GM06990 (cell line): ENCODE measurements at places on chromosomes 3 and 15.

- DNase-seq: no peak
Observed at GRCh38 chr3:37912052-37912733, 50.5 kb downstream of the CTDSPL start.

- DNase-seq: no peak
Observed at GRCh38 chr3:150248888-150249681, 159.0 kb upstream of the TSC22D2 start.

GRCh38 chr3:150497956-150498355 lies 48.3 kb downstream of the SERP1 start:
- DNase-seq: no peak

GRCh38 chr3:129777806-129778205 lies 115.7 kb downstream of the TMCC1 start:
- DNase-seq: no peak

GRCh38 chr15:65618560-65619109 lies 3.1 kb upstream of the SLC24A1 start:
- DNase-seq: no peak

DNA sequence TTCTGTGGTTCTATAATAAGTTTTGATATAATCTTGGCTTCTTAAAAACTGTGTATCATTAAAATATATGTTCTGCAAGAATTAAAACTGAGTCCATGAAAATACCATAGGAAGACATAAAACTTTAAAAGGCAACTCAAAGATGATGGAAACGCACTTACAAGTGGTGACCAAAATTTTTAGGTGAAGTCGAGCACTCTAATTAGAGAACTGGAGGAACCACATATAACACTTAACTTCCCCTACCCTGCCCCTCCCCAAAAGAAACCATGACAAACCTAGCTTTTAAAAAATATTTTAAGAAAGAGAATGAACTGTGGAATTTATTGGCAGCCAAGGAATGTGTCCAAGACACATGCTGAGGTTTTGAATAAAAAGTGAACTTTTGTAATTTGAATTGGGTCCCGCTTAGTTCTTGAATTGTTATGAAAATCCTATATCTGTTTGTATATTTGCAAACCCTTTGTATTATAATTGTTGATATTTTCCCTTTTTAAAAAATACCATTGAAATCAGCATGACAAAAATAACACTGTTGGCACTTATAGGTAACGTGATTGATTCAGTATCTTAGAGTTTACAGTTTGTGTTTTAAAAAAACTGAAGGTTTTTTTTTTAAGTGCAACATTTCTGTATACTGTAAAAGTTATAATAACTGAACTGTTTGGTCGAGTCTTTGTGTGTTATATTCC lies 7.7 kb downstream of the NR2F2 start:
- no peak for DNase-seq

GRCh38 chr3:43923104-43923882 lies 232.6 kb downstream of the ABHD5 start:
- no peak for DNase-seq

DNA sequence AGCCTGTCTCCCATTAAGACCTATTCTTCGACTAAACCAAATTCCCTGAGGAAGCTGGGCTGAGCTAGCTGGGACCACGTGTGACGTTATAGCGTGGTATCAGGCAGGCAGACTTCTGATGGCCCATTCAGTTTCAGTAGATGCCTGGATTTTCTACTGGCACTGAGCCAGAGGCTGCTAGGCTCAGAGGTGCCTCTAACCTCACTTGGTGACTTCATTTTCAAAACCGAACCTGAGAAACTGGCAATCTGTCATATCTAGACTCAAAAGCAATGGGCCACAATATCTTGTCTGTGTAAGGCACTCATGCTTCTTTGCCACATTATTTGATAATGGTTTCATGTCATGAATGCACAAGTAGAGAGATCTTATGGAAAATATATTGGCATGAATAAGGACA lies 352.1 kb upstream of the AZI2 start:
- DNase-seq: no peak

DNA sequence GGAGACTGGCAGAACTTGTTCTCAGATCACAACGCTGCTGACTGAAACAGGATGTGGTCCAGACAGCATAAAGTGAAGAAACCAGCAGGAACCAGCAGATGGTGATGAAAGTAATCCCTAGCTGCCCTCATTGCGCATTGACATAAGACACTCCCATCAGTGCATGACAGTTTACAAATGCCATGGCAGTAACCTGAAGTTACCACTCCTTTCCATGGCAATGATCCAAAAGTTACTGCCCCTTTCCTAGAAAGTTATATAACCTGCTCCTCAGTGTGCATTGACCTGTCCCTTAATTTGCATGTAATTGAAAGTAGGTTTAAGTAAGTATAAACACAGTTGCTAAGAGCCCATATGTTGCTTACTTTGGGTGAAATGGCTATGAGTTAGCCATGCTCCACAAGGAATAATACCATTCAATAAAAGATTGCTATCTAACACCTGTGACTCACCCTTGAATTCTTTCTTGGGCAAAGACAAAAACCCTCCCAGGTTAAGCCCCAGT lies 149.1 kb upstream of the CD96 start:
- no peak for DNase-seq
